ENCODE measurements at places on chromosomes 1 and 21.

GRCh38 chr21:33033961-33034413 lies 8.3 kb downstream of the OLIG2 start:
- no peak for DNase-seq

- DNase-seq = no peak
Observed at GRCh38 chr1:230286166-230286889, 139.8 kb downstream of the PGBD5 start.

DNA sequence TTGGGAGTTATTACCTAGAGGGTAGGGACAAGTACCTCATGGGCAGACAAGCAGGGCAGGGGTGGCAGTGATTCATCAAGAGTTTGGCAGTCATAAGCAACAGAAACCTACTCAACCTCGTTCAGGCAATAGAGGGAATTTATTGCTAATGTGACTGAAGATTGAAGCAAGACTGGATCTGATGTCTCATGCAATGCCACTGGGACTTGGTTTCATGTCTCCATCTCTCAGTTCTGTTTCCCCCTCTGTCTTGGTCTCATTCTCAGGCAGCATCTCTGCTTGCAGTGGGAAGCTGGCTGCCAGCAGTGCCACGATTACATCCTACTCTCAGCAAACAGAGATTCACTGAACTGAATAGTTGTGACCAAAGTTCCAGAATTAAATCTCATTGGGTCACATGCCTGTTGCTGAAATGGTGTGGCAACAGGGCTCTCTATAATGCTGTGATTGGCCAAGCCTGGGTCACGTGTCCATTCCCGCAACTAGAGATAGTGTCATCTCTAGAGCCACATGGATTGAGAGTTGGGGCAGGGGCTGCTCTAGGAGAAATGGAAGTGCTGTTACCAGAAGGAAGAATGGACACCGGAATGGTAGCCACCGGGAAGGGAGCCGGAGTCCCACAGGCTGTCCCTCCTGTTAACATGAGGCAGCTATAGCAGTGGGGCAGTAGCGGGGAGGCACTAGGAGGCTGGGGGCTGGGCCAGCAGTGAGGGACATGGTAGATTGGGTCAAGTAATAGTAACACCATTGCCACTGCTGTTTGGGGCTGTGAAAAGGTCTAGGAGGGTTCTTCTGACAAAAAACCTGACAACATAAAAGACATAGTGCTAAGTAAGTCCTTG lies 3.9 kb upstream of the CDC42 start:
- peak; percentile 18 for DNase-seq

- no peak for DNase-seq
Observed at GRCh38 chr1:79128722-79129121, 122.2 kb upstream of the ADGRL4 start.

DNA sequence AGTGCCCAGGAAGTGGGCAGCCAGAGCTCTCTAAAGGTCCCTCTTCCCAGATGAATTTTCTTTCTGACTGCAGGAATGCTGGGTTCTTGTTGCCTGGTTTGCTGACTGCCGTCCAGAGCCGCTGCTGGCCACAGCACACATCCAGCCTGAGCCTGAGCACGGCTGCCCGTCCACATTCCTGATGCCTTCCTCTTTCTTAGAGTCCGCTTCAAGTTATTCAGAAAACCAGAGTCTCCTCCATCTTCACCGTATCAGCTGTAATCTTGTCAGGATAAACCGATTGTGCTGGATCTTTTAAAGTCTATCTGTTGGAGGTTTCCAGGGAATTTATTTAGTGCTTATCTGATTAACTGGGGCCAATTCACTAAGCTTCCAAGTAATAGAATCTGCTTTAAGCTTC lies 84.8 kb upstream of the BCAR3 start:
- peak; percentile 79 for DNase-seq

- no peak for DNase-seq
Observed at GRCh38 chr1:19447550-19447949, 37.8 kb downstream of the CAPZB start.

DNA sequence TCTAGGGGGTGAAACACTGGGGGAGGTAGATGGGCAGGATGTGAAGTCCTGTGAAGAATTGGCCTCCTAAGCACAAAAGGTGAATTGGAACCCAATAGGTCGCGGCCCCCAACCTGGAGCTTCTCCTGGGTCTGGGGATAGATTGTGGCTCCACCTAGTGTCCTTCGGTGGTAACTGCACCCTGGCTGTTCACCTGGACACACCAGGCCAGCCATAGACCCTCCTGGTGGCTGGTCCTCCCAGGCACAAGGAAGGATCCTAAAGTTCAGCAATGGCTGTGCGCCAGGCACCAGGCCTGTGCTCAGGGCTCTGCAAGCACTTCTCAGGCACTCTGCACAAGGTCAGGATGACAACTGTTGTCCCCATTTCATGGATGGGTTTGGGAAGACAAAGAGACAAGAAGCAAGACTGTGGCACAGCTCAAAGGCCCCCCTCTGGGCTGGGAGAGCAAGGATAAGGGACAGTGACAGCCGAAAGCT lies 13.5 kb downstream of the ESPN start:
- peak; percentile 97 for DNase-seq

DNA sequence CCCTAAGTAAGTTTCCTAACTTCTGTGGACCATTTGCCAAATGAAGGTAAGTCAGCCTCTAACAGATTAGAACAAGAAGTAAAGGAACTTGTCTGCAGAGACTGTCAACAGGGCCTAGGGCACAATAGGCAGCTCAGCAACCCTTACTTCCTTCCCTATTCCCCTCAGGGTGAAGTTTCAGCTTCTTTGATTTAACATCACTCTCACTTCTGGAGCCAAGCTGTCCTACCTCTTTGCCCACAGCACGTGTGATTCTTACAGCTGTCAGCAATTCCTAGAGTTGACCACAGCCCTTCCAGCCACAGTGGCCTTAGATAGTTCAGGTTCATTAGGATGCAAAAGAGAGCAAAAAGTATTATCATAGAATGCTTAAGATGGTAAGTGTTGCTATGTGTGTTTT lies 7.6 kb upstream of the EIF4G3 start:
- peak; percentile 39 for DNase-seq

DNA sequence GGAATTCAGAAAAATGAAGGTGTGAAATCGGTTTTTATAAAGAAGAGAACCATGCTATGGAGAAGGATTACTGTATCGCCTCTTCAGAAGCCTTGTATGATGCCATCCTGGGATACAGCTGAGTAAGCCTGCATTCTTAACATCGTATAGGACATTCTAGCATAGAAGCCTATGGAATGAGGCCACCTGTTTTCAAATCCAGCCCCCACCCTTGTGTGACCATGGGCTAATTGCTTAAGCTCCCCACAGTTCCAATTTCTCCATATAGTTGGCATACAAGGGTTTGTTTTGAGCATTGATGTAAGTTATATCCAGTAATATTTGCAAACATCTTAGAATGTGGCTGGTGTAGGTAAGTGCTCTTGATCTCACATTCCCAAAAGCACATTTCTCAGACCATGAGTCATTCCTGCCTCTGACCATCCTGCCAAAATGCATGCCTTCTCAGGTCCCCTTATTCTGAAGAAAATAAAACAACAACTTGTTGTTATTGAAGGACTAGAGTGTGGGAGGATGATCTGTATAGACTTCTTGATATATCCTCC lies 1.5 kb downstream of the OR14A2 start:
- no peak for DNase-seq

GRCh38 chr1:26142159-26142558 lies 16.7 kb upstream of the FAM110D start:
- no peak for DNase-seq

- no peak for DNase-seq
Observed at GRCh38 chr21:31332525-31332924, 11.5 kb downstream of the TIAM1 start.

Data from ELF-1 (cell line).